Activated T-cell treated with anti-CD3 and anti-CD28 coated beads, Interleukin-2, amount 50 U/mL, for 72 hours (primary cell): ENCODE measurements at places on chromosomes 13 and 19. TPM values are rescaled to one million over a fixed set of nuclear protein-coding genes. Genes with fewer than 3 reads are reported as not detected.

AMER2 gene
- not detected for total RNA-seq

SULT2A1 gene
- total RNA-seq = not detected

NMRK2 gene
- total RNA-seq = not detected

RNF113B gene
- not detected for total RNA-seq

ZNF823 gene
- total RNA-seq = 3.3 TPM

IGFL1 gene
- total RNA-seq = not detected

MPV17L2 gene
- 10.1 TPM for total RNA-seq

ZNF558 gene
- total RNA-seq = 53.7 TPM

GJB2 gene
- total RNA-seq = 1.8 TPM

GRCh38 chr19:30371161-30371836, 885 bp upstream of the ZNF536 start:
- no peaks in the 10 kb centered on the region for H3K36me3 ChIP-seq
- no peak overlapping the region for H3K27ac ChIP-seq
- H3K4me3 ChIP-seq = no peak overlapping the region

- peaks cover 5% of the 10 kb centered on the region for H3K27me3 ChIP-seq
- H3K36me3 ChIP-seq = peaks cover 9% of the 10 kb centered on the region
- H3K4me3 ChIP-seq = peak overlapping the region; percentile 34
- no peak for DNase-seq
- H3K4me1 ChIP-seq = peaks cover 29% of the 10 kb centered on the region
These were observed 8.8 kb downstream of the STAP2 start for GRCh38 chr19:4329858-4330257.

- H3K27me3 ChIP-seq = no peaks in the 10 kb centered on the region
- H3K36me3 ChIP-seq = peaks cover 12% of the 10 kb centered on the region
- no peak overlapping the region for H3K27ac ChIP-seq
- DNase-seq = no peak
These were observed 99.2 kb downstream of the ABCC4 start for GRCh38 chr13:95201814-95202651.

GRCh38 chr13:35198613-35199200, 256.6 kb downstream of the NBEA start:
- H3K4me1 ChIP-seq = no peaks in the 10 kb centered on the region
- no peak for DNase-seq
- no peak overlapping the region for H3K4me3 ChIP-seq
- no peak overlapping the region for H3K27ac ChIP-seq

DNA sequence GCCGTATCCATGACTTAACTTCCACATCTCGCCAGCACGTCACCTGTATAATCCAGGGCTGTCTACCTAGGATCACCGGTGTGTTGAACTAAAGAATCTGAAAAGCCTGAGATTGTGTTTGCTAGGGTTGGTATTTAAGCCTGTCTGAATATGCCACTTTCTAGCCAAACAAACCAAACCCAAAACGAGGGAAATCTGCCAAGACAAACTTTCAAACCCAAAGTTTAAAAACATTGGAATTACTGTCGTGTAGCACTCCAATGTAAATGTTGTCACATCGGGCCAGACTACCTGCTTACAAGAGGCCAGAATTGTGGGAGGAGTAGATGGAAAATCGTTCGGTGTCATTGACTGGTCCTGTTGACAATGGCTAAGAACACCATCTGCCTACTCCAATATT, 747.8 kb downstream of the EFNB2 start:
- no peak for DNase-seq
- H3K27me3 ChIP-seq = no peaks in the 10 kb centered on the region
- no peak overlapping the region for H3K27ac ChIP-seq
- no peak overlapping the region for H3K4me3 ChIP-seq
- H3K4me1 ChIP-seq = no peaks in the 10 kb centered on the region
- no peaks in the 10 kb centered on the region for H3K36me3 ChIP-seq

GRCh38 chr13:103957939-103958338, 891.7 kb upstream of the SLC10A2 start:
- no peak overlapping the region for H3K4me3 ChIP-seq
- H3K27ac ChIP-seq = no peak overlapping the region
- no peaks in the 10 kb centered on the region for H3K36me3 ChIP-seq
- H3K27me3 ChIP-seq = no peaks in the 10 kb centered on the region
- no peak for DNase-seq

GRCh38 chr13:39561971-39562370, 41.0 kb downstream of the LHFPL6 start:
- H3K27me3 ChIP-seq = peaks cover 30% of the 10 kb centered on the region
- H3K4me1 ChIP-seq = no peaks in the 10 kb centered on the region
- H3K36me3 ChIP-seq = no peaks in the 10 kb centered on the region
- no peak overlapping the region for H3K4me3 ChIP-seq

- H3K4me3 ChIP-seq = no peak within 1 kb of the TSS
- no peak for DNase-seq
- H3K27me3 ChIP-seq = peaks cover 30% of the 10 kb centered on the region
- no peak within 1 kb of the TSS for H3K27ac ChIP-seq
These were observed at the start of gene CNN1 for GRCh38 chr19:11538232-11539036. Gene CNN1, plus strand, starts transcription at chr19:11538851. Its CDS starts 77 bp downstream, at chr19:11538928.

DNA sequence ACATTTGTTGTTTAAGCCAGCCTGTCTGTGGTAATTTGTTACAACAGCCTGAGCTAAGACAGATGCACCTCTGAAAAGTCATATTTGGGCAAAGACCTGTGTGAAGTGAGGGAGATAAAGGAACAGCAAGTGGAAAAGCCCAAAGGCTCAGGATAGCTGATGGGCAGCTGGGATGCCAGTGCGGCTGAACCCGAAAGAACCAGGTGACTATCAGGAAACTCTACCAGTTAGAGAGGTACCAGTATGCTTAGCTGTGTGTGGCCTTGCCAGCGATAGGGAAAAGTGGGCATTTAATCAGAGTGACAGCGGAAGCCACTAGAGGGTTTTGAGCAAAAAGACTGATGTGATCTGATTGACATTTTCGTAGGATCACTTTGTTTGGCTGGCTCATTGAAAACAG, 764.8 kb upstream of the GPC6 start:
- no peak overlapping the region for H3K27ac ChIP-seq
- no peaks in the 10 kb centered on the region for H3K27me3 ChIP-seq
- H3K4me3 ChIP-seq = no peak overlapping the region
- DNase-seq = no peak

DNA sequence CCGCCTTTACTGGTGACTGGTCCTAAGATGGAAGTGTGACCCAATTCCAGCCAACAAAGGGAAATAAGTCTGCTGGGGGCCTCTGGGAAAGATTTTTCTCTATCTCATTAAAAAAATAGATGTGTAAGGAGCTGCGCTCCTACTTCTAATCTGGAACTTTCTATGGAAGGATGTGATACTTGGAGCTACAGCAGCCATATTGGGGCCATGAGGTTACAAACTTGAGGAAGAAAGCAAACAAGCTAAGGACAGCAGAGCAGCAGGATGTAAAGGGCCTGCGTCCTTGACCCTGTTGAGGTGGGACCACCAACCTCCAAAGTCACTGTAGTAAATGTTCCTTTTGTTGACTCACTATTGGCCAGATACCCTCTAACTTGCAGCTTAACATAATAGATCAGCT, 7.5 kb downstream of the GPR42 start:
- H3K36me3 ChIP-seq = peaks cover 4% of the 10 kb centered on the region
- peaks cover 26% of the 10 kb centered on the region for H3K4me1 ChIP-seq
- no peak overlapping the region for H3K27ac ChIP-seq
- H3K4me3 ChIP-seq = no peak overlapping the region

DNA sequence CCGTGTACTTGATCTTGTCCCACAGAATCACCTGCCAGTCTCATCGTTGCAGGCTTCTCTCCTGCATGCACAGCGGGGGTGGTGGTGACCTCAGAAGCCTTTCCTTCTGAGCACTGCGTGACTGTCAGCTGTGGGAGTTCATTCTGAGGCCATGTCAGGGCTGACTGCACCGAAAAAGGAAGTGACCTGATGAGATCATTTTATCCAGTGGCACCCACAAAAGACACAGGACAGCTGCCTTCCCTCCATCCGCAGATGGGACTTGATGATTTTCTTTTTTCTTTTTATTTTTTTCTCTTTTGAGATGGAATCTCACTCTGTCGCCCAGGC, 89.7 kb downstream of the RAB20 start:
- peak; percentile 8 for DNase-seq
- H3K4me3 ChIP-seq = no peak overlapping the region
- no peak overlapping the region for H3K27ac ChIP-seq
- H3K4me1 ChIP-seq = no peaks in the 10 kb centered on the region
- H3K36me3 ChIP-seq = no peaks in the 10 kb centered on the region

DNA sequence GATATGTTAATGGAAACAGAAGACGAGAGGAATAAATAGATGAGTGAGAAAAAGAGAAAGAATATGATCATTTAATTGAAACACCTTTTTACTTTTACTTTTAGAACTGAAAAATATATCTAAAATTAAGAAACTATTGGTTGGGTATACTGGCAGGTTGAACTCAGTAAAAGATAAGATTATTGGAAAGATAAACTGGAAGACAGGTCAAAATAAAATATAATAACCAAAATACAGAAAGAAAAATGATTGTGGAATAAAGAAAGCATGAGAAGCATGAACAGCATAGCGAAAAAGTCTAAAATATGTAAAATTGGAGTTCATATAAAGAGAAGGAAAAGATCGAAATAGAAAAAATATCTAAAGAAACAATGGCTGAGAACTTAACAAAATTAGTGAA, 242.2 kb upstream of the MIR17HG start:
- H3K36me3 ChIP-seq = no peaks in the 10 kb centered on the region
- no peak overlapping the region for H3K4me3 ChIP-seq
- H3K27me3 ChIP-seq = no peaks in the 10 kb centered on the region
- no peaks in the 10 kb centered on the region for H3K4me1 ChIP-seq

DNA sequence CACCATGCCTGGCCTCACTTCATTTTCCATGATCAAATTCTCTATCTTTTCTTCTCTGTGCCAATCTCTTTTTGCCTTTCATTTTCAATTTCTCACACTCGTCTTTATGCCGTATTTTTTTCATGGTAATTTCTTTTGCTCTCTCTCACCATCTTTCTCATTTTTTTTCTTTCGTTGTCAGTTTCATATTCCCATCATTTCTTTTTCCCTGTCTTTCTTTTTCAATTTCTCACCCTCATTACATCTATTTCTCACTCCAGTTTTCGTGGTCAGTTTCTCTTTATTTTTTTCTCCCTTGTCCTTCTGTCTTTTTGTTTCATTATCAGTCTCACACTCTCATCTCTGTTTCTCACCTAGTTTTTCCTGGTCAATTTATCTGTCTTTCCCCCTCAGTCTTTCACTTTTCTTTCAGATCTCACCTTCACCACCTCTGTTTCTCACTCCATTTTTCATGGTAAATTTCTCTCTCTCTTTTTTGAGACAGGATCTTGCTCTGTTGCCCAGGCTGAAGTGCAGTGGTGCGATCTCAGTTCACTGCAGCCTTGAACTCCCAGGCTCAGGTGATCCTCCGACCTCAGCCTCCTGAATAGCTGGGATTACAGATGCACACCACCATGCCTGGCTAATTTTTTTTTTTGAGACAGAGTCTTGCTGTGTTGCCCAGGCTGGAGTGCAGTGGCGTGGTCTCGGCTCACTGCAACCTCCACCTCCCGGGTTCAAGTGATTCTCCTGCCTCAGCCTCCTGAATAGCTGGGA, 14.1 kb downstream of the SSC5D start:
- H3K4me3 ChIP-seq = peak overlapping the region; percentile 1
- DNase-seq = no peak
- H3K27ac ChIP-seq = peak overlapping the region; percentile 11
- H3K36me3 ChIP-seq = peaks cover 3% of the 10 kb centered on the region
- peaks cover 25% of the 10 kb centered on the region for H3K4me1 ChIP-seq

DNA sequence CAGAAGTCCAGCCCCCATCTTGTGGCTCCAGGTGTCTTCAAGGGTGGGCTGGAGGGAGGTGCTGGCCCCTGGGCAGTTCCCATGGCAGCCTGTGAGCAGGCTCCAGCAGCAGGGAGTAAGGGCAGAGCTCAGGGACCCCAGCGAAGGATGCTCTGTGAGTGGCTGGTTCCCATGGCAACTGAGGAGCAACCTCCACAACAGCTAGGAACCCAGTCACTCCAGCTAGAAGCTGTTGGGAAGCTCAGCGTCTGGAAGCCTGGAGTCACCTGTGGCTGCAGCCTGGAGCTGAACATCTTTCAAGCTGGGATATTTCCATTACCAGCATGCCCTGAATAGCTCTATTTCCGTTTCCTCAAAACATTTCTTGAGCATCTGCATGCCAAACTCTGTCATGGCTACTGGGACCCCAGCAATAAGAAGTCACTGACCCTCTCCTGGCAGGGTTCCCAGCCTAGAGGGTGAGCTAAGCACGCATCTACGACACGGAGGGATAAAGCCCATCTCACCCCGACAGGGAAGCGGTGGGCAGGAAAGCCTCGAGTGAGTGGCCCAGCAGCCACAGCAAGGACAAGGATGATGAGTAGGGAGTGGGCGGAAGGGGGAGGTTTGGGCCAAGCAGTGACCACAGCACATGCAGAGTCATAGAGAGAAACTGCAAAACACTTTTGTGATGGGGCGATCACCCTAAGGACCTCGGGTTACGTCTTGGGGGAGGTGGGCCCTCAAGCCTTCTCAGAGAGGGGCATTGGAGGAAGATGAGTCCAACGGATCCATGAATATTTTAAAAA, 52.6 kb downstream of the ALOX5AP start:
- no peak overlapping the region for H3K27ac ChIP-seq
- peaks cover 6% of the 10 kb centered on the region for H3K27me3 ChIP-seq
- peaks cover 11% of the 10 kb centered on the region for H3K4me1 ChIP-seq
- no peak overlapping the region for H3K4me3 ChIP-seq
- H3K36me3 ChIP-seq = no peaks in the 10 kb centered on the region

DNA sequence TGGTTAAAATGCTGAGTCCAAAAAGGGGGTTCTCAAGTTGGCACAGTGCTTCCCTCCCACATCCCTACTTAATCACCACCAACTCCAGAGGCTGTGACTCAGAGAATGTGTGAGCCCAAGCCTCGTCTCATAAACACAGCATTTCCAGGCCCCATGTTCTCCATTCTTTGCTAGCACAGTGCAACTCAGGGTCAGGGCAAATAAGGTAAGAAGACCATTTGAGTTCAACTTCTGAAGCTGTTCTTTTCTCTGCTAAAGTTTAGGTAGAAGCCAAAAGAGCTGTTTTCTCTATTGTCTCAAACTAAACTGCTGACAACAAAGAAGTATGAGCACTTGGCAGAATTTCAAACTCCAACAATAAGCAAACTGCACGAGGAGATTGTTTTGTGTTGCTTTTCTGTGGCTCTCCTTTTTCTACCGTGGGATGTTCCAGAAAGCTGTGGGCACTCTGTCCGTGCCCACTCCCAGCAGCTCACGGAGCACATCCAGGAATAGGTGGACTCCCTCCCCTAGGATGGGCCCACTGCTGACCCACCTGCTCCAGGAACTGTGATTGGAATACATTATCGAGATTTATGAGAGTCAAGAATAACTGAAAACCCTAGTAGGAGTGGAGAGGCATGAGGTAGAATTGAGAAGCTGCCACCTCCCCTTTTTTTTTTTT, 494.3 kb downstream of the COG6 start:
- H3K27ac ChIP-seq = no peak overlapping the region
- H3K4me1 ChIP-seq = peaks cover 81% of the 10 kb centered on the region
- H3K36me3 ChIP-seq = no peaks in the 10 kb centered on the region
- no peak for DNase-seq

- H3K36me3 ChIP-seq = peaks cover 3% of the 10 kb centered on the region
- no peak for DNase-seq
- no peak overlapping the region for H3K4me3 ChIP-seq
- no peaks in the 10 kb centered on the region for H3K4me1 ChIP-seq
These were observed 537.6 kb downstream of the EFNB2 start for GRCh38 chr13:105997581-105998550.

- no peak for DNase-seq
- no peak overlapping the region for H3K27ac ChIP-seq
- no peaks in the 10 kb centered on the region for H3K27me3 ChIP-seq
- no peaks in the 10 kb centered on the region for H3K36me3 ChIP-seq
- H3K4me1 ChIP-seq = no peaks in the 10 kb centered on the region
- H3K4me3 ChIP-seq = no peak overlapping the region
These were observed 652.2 kb downstream of the UQCRFS1 start for GRCh38 chr19:28560786-28561185.
